Thoracic aorta (tissue), 2 donors: ENCODE measurements at places on chromosomes 4 and X. TPM values are rescaled to one million over a fixed set of nuclear protein-coding genes. Genes with fewer than 3 reads are reported as not detected.

Gene CLDN34
- not detected for total RNA-seq

Gene IBSP
- not detected for total RNA-seq

Gene KIF4A
- not detected for total RNA-seq

Gene HTR2C
- total RNA-seq = not detected
